ENCODE measurements at places on chromosomes 13 and 19.

DNA sequence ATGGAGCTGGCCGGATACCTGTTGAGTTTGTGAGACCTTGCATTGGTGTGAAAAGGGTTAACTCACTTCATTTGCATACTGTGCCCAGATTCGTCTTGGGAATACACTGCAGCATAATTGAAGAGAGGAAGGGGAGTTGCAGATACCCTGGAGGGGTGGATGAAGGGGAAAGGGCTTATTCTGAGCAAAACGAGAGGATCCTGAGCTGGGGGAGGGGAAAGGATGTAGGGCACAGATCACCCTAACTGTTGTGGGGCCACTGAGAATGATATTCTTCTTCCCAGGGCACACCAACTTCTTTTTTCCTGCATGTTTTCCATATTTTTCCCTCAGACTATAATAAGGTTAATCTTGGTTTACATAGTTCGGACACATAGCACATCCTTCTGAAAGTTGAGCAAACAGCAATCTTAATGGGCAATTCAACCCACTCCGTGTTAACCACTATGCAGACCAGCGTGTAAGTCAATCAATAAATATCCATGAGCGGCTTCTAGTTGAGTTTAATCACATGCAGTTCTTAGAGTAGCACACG lies 11.7 kb upstream of the PTPRS start:
- no peak for DNase-seq

- DNase-seq, result no peak
Observed at GRCh38 chr13:76406243-76406642, 480.0 kb downstream of the KCTD12 start.

DNA sequence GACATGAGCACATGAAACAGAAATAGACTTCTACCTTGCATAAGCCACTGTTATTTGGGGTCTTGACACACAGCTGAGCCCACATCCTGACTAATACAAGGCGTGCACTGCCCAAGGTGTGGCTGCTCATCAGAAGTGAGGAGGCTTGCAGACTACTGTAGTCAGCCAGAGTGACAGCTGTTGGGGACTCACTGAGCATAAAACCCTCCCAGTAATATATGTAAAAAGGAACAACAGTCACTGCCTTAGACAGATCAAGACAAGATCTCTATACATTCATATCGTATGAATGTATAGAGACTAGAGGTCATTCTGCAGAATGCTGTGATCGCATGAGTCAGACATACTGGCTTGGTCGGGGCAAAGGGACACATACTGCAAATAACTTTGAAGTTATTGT lies 4.1 kb upstream of the C1QTNF9B start:
- no peak for DNase-seq

DNA sequence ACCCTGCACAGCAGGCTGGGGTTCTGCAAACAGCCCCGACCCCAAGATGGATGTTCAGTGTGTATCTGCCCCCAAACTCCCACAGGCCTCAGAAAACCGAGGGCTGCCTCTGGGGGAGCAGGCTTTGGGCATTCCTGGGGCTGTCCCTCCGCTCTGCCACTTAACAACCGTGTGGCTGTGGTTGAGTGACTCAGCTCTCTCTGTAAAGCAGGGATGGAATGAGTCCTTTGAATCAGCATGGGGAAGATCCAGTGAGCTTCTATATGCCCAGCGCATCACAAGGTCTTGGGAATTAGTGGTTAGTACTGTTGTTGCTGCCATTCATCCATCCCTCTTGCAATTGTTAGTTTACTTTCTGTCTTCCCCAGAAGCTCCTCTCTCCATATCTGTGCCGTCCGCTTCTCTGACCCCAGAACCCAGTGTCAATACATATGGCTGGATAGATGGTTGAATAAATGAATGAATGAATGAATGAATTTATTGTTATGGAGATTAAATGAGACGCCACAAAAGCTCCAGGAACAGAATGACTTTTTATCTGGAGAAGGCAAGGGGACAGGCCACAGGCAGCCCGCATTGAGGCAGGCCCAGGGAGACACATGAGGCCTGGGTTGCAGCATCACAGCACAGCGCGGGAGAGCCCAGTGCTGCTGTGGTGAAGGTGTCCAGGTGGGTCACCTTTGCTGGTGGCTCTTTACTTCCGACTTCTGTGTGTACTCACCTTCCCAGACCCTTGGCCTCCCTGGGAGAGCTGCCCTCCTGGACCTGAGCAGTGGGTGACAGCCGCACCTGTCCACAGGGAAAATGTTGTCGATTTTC lies 89.2 kb downstream of the RGCC start:
- no peak for DNase-seq

GRCh38 chr19:44740351-44740824 lies 8.1 kb upstream of the BCL3 start:
- no peak for DNase-seq

DNA sequence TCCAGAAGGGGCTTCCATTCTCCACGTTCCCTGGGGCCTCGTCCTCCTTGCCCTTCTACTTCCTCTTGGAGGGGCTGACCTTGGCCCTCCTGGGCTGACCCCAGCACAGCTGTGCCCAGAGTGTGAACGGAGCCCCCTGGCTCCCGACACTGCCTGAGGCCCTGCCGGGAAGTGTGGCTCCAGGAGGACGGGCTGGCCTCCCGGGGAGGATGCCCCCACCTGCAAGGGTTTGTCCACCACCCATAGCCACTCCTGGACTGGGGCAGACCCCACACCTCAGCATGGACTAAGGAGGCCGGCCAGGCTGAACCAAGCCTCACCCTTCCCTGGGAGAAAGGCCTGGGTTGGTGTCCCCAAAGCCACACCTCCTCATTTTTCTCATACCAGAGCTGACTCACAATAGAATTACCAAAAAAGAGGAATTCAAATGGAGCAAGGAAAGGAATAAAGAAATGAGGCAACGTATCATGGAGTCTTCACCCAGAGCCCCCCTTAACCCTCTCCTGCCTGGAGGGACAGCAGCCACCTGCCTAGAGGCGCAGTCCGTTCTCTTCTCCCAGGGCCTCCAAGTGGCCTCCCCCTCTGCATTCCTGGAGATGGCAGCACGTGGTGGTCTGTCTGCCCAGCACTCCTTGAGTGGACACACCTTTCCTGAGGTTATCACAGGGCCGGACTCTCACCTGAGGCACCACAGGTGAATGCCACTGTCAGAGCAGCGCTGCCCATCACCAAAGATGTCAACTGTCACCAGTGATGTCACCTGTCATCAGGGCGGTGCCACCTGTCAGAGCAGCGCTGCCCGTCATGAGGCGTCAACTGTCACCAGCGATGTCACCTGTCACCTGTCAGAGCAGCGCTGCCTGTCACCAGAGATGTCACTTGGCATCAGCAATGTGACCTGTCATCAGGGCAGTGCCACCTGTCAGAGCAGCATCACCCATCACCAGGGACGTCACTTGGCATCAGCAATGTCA lies 3.1 kb upstream of the C13orf46 start:
- no peak for DNase-seq

GRCh38 chr19:58521651-58522050 lies 2.0 kb upstream of the ZBTB45 start:
- DNase-seq, result no peak

GRCh38 chr13:112748947-112749735 lies 59.3 kb downstream of the ATP11A start:
- peak; percentile 58 for DNase-seq

GRCh38 chr13:85529218-85529594 lies 270.0 kb downstream of the SLITRK6 start:
- DNase-seq, result no peak

- no peak for DNase-seq
Observed at GRCh38 chr13:108451121-108451520, 178.3 kb upstream of the MYO16 start.

- DNase-seq, result no peak
Observed at GRCh38 chr19:3249408-3249807, 24.9 kb downstream of the CELF5 start.

DNA sequence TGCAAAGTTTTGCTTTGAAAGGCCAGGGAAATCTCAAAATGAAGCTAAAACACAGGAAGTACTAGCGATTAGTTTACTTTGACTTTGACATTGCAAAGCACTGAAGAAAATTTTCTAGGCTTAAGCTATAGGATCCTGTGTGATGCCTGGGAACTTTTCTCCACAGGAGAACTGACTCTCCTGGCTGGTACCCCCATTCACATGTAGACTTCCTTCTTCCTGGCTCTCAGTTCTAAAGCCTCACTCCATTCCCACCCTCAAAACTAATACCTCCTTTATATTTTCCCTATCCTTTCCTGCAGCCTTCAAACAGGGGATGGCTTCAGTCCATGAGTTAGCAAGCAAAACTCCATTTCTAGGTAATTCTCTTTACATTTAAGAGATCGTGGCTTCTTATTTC lies 189.5 kb downstream of the SLITRK1 start:
- DNase-seq, result no peak

GRCh38 chr13:114339857-114340534 lies 25.7 kb downstream of the CHAMP1 start:
- no peak for DNase-seq

- DNase-seq, result no peak
Observed at GRCh38 chr13:43916828-43917227, 37.1 kb downstream of the LACC1 start.

- DNase-seq, result no peak
Observed at GRCh38 chr19:58558066-58558622, at the start of gene UBE2M. Gene UBE2M (minus strand): TSS chr19:58558611. CDS start chr19:58558381, 230 bp downstream.

GRCh38 chr13:113936166-113936965 lies 37.5 kb downstream of the C13orf46 start:
- DNase-seq, result no peak

GRCh38 chr19:47323872-47324271 lies 8.1 kb upstream of the C5AR2 start:
- DNase-seq, result no peak

- no peak for DNase-seq
Observed at GRCh38 chr19:19186742-19187141, 5.2 kb downstream of the BORCS8 start.

DNA sequence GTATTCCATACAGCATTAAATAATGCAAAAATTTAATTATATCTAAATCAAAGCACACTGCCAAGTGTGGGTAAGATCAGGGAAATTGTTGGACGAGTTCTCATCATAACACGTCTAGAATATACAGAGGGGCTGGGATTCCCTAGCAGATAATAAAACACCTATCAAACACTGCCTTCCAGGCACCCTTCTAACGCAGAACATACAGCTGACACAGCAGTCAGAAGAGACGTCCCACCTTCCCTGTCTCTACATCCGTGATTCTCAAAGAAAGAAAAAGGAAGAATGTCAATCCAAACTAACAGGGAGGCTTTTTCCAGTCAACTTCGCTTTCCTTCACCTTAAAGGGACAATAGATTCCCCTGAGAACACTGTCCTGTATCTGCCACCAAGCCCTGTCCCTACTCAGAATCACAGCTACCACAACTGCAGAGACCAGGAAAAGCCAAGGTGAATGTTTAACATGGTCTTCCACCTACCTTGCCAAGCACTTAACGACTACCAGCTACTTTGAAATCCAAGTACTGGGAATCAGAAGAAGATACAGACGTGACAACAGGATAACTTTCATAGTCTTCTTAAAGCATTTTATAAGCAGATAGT lies 38.5 kb downstream of the TBC1D4 start:
- DNase-seq, result no peak

GRCh38 chr13:94154367-94154766 lies 325.1 kb downstream of the DCT start:
- DNase-seq, result no peak

GRCh38 chr13:35496006-35496405 lies 19.5 kb upstream of the MAB21L1 start:
- DNase-seq, result no peak

DNA sequence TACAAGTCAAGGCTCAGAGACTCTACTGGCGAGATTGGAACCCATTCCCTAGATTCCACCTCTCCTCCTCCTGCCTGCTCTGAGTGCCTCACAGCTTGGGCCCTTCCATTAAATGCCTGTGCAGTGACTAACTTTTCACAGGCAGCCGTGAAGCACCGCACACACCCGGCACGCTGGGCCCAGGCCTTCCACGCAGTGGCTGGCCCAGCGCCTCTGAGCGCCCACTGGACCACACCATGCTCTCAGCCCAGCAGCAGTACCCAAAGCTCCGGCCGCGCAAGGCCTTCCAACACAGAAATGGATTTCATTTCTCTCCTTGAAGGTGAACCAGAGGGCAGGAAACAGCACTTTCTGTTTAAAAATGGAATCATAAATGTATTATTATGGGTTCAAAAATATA lies 26.0 kb downstream of the RAB20 start:
- no peak for DNase-seq

GRCh38 chr19:19213426-19214158 lies 1.8 kb downstream of the NCAN start:
- no peak for DNase-seq

- no peak for DNase-seq
Observed at GRCh38 chr19:51023946-51024345, 2.5 kb downstream of the KLK11 start.

DNA sequence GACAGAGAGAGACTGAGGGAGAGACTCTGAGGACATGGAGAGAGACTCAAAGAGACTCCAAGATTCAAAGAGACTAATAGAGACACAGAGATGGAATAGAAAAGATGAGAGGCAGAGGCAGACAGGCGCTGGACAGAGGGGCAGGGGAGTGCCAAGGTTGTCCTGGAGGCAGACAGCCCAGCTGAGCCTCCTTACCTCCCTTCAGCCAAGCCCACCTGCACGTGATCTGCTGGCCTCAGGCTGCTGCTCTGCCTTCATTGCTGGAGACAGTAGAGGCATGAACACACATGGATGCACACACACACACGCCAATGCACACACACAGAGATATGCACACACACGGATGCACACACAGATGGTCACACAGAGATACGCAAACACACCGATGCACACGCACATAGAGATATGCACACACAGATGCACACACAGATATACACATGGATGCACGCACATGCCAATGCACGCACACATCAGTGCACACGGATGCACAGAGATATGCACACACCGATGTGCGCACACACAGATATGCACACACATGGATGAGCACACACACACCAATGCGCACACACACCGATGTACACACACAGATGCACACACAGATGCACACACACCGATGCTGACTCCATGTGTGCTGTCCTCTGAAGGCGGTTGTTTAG lies 3.3 kb upstream of the F10 start:
- DNase-seq, result no peak

GRCh38 chr13:76522083-76522755 lies 364.0 kb downstream of the KCTD12 start:
- DNase-seq, result no peak

- DNase-seq, result no peak
Observed at GRCh38 chr19:15457701-15458484, 6.5 kb downstream of the RASAL3 start.

All from hippocampal formation (tissue), 2 donors.